ENCODE measurements at places on chromosomes 5 and 9.
A peak's percentile ranks its signal among the peaks of the same experiment; 100 is the strongest.

- no peak for DNase-seq
Measured at GRCh38 chr9:5879419-5880181, 11.1 kb upstream of the MLANA start.

- no peak for DNase-seq
Measured at GRCh38 chr9:1044643-1045042, 5.5 kb upstream of the DMRT2 start.

DNA sequence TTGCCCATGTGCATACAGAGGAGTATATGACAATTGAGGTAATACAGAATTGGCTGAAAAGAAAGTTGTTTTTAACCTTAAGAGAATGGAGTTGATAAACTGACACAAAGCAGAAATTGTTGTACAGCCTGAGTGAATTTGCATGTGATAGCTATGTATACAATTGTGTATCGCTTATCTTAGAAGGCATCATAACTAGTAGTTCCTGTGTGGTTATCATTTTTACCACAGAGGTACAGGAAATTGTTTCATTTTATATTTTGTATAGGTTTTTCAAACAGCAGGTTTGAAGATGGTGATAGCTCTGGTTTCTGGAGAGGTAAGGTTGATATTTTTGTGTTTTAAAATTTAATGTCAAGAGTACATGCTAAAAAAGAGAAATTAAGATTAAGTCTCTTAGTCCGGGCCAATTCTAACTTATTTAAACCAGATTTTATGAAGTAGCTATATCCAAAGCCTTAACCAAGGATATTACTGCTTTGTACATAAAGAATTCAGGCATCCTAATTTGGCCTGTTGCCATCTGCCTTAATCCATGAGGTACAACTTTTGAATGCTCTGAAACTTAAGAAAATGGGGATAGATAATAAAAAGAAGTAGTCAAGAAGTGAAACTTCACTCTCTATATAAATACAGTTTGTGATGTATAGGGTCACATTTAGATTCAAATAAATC, 26.0 kb downstream of the DDX4 start:
- DNase-seq: no peak

DNA sequence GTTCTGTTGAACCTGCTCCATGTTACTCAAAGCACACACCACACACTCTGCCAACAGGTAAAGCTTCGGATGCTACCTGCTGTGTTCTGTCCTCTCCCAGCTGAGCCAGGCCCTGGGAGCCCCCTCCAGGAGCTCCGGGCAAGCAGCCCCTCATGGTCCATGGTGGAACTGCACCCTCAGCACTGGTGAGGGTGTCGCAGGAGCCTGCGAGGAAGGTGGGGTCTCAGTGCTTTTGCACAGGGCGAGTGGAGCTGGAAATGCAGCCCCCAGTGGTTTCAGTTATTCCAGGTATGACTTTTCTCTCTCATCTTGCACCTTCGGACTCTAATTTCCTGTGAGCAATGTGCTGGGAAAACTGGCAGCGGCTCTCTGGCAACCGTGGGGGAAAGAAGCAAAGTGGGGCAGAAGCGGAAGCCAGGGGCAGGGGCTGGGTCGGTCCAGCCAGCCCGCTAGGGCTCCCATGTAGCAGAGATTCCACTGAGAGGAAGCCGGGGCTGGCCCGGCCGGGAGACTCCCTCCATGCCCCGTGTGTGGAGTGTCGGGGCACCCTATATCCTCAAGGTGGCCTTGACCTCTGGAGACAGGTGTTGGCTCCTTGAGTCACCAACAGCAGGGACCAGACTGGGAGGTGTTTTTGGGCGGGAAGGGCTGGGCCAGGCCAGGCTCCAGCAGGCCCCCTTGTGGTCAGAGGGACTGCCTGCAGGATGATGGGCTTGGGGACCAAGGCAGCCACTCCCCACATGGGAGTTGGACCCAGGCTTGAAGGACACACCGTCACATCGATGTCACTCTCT, 75.6 kb upstream of the PRSS3 start:
- DNase-seq: no peak

DNA sequence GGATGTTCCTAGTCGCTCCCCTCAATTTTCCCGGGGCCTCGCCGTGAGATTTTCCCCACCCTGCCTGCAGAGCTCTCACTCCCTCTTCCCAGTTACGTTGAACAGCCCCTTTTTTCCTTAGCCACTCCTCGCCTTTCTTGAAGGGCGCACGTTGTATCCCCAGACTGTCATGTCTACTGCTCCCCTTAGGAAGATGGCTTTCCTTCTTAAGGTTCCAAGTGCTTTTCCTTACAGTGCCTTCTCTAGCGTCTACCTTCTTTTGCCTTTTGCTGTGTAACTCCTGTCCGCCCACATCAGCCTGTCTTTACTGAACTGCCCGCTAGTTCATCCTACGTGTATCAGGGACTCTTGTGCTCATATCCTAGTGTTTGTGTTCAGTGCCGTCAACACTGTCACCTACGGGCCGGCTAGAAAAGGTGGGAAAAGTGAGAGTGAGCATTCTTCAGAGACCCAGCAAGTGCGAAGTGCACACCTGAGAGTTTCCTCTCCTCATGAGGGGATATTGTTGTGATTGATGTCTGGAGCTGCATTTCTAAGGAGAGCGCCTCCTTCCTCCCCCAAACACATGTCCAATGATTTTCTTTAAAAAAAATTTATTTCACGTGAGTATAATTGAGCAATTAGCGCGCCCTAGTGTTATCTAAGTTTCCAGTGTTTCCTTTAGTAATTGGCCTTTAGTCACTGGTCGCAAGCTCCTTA, 764 bp downstream of the CAMLG start:
- no peak for DNase-seq

GRCh38 chr5:40401284-40402006, 278.3 kb upstream of the PTGER4 start:
- peak; percentile 56 for DNase-seq

GRCh38 chr5:171862624-171863023, 77.0 kb downstream of the SMIM23 start:
- no peak for DNase-seq

DNA sequence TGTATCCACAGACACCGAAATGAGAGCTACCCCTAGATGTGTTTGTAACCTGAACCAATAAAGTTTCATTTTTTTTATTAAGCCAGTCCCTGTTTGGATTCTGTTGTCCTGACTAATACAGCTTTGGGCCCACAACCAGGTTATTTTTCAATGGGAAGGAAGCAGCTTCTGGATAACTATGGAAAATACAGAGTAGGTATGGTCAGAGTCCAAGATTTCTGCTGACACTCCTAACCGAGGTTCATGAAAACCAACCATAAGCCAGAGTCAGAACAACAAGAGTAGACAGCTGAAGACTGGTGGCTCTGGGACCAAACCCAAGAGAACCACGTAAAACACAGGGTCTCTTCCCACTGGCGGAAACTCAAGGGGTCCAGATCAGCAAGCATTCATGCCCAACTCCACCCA, 10.8 kb downstream of the KLF9 start:
- no peak for DNase-seq

DNA sequence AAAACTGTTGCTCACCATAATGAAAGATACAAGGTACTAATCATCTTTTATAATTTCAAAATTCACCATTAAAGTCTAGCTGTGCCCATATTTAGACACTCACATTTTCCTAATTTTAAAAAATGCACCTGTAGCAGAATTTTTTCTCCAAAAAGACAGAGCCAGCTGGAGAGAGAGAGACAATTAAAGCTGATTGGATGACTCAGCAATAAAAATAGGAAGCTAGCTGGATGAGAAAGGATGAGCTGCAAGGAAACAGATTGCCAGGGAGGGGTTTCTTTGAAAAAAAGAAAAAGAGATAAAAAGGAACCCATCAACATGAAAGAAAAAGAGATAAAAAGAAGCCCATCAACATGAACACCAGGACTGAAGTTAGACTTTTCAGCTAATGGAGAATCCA, 73.8 kb downstream of the HCN1 start:
- no peak for DNase-seq

GRCh38 chr5:141313711-141314110, 6.9 kb downstream of the TAF7 start:
- no peak for DNase-seq

DNA sequence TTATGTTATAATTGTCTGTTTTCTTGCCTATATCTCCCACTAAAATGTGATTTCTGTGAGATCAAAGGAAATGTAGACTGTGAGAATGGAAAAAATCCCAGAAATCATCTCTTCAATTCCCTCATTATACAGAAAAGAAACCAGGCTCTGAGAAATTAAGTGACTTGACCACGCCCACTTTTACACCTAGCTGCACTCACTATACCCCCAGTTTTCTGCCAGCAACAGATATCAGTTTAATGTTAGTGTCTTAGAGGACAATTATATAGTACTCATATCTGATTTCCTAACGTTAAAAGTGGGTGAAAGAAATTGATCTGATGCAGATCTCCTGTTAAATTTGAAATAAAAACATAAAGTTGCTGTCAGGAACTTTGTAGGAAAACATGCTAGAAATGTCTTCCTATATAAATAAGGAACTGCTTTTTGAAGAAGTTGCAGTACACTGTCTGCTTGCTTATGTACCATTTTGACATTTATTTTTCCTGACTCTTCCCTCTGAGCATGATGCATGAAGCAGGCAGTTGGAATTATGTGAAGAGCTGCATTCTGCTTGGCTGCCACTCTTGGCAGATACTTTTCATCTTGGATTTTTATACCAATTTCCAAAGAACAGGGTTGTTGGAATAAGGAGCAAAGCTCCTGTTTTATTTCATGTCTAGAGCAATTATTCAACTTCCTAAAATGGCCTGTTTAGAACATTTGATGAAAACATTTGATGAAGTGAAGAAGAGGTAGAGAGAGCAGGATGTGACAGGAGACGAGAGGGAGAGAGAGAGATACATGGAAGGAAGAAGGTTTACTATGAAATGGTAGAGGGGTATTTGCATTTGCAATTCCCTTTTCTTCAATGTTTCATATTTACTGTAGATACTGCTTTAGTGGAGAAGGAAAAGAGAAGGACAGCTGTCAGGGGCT, 57.3 kb upstream of the RICTOR start:
- no peak for DNase-seq

GRCh38 chr5:132526290-132526973, 16.9 kb downstream of the IL5 start:
- DNase-seq: peak; percentile 17

GRCh38 chr5:108353087-108353486, 28.8 kb downstream of the FBXL17 start:
- no peak for DNase-seq

DNA sequence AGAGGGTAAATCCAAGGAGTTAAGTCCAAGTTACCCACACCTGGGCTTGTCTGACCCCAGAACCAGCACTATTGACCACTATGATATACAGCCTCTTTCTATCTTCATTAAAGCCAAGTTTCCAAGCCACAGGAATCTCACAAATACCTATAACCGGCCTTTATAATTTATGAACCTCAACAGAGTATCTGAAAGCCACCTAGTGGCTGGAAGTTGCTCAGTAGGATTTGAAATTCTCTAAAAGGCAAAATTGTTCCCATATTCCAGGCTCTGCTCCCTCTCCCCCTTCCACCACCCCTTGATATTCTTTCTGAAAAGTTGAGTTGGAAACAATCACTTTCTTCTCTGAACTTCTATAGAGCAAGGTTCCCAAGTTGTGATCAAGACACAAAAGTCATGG, 106.4 kb upstream of the GPR151 start:
- DNase-seq: no peak
